ENCODE measurements at places on chromosomes 11 and 22. TPM values are rescaled to one million over a fixed set of nuclear protein-coding genes. Genes with fewer than 3 reads are reported as not detected.

MUC5AC gene
- 0.16 TPM for total RNA-seq

ARHGAP20 gene
- 13.7 TPM for total RNA-seq

MFNG gene
- total RNA-seq = 22.3 TPM

SLC5A4 gene
- 0.82 TPM for total RNA-seq

ZNF280A gene
- not detected for total RNA-seq

TEX12 gene
- 0.93 TPM for total RNA-seq

NOX4 gene
- total RNA-seq = 8.2 TPM
